ENCODE measurements at places on chromosomes 4 and X. TPM values are rescaled to one million over a fixed set of nuclear protein-coding genes. Genes with fewer than 3 reads are reported as not detected.

- no peak for DNase-seq
Observed at GRCh38 chr4:58225460-58225859, 1115.3 kb upstream of the IGFBP7 start.

DNA sequence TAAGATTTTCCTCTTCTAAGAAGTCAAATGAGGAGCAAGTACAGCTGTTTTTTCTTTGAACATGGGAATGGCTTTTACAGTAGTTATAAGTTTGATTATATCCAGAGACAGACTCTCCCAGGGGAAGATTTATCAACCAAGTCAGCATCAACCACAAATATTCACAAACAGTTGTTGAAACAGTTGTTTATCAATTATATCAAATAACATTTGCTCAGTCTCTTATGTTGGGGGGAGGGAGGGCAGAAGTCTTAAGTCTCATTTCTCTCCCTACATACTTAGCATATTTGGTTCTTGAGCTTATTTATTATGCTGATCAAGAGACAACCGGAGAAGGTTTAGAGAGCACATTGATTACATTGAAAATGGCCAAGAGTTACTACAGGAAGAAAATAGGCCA, 110.1 kb downstream of the FBXO8 start:
- DNase-seq: no peak

DNA sequence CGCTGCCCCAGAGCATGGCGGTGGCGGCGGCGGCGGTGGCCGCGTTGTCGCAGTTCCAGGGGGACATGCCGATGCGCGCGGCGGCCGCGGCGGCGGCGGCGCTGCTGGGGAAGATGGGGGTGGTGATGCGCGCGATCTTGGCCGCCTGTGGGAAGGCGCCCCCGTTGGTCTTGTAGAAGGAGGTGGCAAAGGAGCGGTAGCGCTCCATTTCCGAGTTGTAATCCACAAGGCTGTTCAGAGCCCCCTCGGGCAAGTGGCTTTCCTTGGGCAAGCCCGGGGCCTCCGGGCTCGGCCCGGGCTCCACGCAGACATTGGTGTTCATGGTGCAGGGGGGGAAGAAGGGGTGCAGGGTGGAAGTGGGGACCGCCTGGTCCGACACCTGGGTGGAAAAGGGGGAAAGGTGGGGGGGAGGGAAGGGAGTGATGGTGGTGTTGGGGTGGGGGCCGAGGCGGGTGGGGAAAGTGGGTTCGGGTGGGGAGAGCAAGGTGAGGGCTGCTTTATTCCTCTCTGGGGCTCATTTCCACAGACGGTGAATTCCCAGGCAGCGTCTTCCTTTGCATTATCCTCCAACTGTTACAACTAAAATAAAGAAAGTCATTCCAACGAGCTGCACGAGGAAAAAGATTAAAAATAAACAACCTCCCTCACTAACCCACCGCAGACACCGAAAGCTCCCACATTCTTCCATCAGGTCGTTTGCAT, 3.1 kb downstream of the CXXC4 start:
- no peak for DNase-seq

The MAP7D2 gene
- polyA plus RNA-seq: 3.1 TPM

DNA sequence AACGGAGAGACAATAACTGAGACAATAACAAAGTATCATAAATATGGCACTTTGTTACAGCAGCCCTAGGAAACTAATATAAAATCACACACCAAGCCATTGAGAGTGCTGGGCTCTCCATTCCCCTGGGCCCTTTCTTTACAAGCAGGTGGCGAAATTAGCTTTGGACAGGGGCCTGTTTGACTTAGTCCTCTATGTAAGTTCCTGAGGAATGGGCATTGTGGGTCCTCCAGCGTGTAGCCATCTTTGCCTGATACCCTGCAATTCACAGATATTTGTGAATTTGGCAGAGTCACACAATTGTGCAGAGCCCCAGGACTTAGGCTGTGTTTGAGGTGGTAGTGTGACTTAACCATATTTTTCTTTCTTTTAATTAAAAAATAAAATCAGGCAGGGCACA, 67.6 kb downstream of the BCOR start:
- no peak for DNase-seq

DNA sequence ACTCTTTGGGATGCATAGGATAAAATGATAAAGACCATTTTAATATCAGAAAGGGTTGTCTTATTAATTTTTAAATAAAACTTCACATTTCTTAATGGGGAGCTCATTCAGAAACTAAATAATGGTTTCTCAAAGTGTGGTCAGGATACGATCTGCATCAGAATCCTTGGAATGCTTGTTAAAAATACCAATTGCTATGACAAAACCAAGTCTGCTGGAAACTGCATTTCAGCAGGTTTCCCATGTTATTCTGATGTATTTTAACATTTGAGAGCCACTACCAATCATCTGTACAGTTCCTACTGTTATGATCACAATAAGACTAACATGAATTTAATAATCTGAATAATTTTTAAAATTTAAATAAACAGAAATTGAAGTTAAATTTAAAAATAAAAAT, 115.1 kb downstream of the SOWAHB start:
- no peak for DNase-seq

The FOXP3 gene
- 0.79 TPM for polyA plus RNA-seq

The FAM9B gene
- polyA plus RNA-seq: 0.24 TPM

DNA sequence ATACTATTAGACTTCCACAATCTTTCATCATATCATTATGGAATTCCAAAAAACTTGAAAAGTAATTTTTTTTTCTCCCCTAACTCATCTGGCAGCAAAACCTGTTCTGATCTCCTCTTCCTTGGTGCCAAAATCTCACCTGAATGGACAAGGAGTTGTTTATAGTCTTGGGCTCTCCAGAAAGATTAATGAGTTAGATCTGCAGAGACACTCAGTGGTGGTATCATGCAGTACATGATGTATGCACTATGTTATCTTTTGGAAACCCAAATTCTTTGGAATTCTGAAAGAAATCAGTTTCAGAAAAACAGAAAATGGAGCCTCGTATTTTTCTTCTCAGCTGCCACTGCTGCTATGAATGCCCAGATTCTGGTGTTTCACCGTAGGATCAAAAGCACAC, 11.7 kb downstream of the GPM6B start:
- DNase-seq: no peak

GRCh38 chr4:22385611-22386011, 130.3 kb downstream of the ADGRA3 start:
- no peak for DNase-seq

- no peak for DNase-seq
Observed at GRCh38 chr4:81607950-81608349, 136.2 kb upstream of the RASGEF1B start.

The TRIM60 gene
- 0.07 TPM for polyA plus RNA-seq

GRCh38 chr4:1265351-1265750, 16.4 kb upstream of the CTBP1 start:
- DNase-seq: no peak

DNA sequence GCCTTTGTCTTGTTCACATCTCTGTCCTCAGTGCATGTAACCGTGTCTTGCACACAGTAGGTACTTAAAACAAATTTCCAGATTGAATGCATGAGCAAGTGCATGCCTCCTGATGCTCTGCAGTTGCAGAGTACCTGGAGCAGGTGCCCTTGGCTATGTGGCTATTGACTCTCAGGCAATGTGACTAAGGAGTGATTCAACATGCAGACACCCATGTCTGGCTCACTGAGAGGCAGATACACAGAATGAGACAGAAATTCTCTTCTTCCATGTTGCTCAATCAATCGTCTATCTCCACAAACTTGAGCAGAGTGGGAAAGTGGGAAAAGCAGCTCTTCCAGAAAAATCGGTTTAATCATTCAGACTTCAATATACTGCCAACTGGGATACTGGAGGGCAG, 111.0 kb downstream of the CHRDL1 start:
- DNase-seq: no peak

The USP17L12 gene
- polyA plus RNA-seq: not detected

All from right renal cortex interstitium (tissue), 3 donors.